Panc1 (cell line): ENCODE measurements at places on chromosomes 5 and 9.

DNA sequence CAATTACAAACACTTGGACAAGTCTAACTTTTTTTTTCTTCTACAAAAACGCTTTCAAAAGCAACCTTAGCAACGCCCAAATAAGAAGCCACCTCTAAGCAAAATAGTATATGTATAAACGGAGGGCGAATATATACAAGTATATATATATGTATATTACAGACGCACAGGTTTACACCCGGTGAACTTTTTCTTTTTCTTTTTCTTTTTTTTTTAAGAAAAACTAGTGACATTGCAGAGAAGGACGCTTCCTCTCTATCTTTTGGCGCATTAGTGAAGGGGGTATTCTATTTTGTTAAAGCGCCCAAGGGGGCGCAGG is 200 bp downstream of the NPR3 start:
- DNase-seq, result no peak

DNA sequence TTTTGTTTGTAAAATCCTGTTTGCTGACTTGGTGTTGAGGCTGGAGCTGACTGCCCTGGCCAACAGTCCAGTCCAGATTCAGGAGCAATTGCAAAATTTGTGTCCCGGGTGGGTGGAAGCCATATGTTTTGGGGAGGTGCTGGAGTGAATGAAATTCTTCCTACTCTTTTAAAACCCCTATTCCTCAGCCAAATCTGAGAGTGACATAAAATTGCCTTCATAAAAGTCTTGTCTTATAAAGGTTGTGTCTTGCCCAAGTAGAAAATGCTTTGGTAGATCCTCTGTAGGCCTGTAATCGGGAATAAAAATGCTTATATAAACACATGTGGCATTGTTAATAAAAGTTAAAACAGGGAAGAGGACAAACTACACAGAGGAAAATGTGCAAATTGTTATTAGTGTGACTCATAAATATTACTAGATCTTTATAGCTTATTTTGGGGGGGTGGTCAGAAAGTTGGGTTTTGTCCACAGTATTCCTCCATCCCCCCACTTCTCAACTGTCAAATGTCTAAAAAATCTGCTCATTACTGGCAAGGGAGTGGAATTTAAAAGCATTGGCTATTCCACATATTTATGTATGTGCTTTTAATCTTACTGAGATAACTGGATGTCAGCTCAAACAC is 45.6 kb downstream of the NNT start:
- no peak for DNase-seq

- DNase-seq, result no peak
Measured at GRCh38 chr9:129138144-129138462, 26.9 kb downstream of the PTPA start.

DNA sequence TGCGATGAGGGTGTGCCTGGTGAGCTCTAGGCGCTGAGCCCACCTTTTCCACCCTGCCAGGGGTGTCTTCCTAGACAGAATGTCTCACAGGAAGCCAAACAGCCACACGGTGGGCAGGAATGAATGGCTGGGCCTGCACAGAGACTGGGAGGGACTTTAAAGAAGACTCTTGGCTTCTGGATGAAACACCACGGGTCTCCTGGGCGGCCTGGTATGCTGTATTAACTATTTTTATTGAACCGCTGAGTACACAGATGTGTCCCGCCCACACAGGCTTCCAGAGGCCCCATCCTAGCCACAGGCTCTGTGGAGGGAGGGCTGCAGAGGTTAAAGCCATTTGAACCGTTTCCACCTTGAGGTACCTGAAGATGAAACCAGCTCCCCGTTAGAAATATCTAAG is 115.2 kb upstream of the CXCL14 start:
- no peak for DNase-seq

GRCh38 chr5:143131972-143132371 is 271.5 kb downstream of the NR3C1 start:
- no peak for DNase-seq

GRCh38 chr5:4205398-4205797 is 609.8 kb downstream of the IRX1 start:
- no peak for DNase-seq

DNA sequence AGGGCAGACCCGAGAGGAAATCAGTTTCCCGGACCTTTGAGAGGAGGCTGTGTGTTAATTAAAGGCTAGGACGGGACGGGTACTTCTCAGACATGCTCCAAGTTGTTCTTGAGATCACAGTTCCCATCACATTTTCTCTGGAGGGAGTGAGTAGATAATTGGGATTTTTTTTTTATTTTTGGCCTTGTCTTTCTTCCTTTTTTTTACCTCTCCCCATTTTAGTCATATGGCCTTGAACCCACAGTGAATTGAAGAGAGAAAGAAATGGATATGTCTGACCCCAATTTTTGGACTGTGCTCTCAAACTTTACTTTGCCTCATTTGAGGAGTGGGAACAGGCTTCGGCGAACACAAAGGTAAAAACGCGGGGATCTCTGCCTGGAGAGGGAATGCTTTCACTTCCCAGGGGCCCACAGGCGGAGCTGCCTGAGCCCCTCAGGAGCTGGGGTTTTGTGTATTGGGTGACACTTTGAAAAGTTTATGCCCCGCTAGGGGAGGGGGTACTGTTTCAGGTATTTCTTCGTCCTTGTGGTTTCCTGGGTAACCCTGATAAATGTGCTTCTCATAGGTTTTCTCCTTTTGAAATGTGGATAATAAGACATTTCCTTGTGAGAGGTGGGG is 191.8 kb downstream of the CD180 start:
- DNase-seq, result no peak
